Smooth muscle cell of the brain vasculature (primary cell): ENCODE measurements at places on chromosomes 2 and 18.

DNA sequence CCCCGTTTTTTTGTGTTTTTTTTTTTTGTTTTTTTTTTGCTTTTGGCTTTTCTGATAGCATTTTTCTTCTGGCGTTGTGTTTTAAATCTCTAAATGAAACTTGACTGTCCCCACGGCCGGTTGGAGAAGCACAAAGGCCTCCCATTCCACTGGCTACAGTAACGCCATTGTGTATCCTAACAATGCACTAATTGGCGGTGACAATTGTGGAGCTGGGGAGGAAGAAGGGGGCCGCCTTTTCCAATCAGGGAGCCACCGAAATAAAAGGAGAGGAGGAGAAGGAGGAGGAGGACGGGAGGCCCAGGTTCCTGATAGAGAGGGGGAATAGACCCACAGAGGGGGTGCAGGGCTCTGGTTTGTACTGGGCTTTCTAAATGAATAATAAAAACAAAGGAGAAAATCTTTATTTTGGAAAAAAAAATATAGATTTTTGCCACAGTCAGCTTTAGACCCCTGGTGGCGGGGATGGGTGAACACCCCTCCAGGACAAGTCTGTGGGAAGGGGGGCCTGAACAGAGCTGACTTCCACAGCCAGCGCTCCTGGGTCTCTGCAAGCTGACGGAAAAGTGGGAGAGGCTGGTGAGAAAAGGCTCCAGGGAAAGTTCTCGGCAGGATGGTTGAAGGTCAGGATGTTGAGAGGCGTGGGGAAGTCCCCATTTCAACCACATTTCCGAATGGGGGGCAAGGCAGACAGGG lies 43.7 kb upstream of the FZD5 start:
- no peak for DNase-seq

GRCh38 chr2:150985741-150986140 lies 275.9 kb downstream of the RBM43 start:
- no peak for DNase-seq

GRCh38 chr2:135942936-135943688 lies 42.3 kb downstream of the DARS1 start:
- no peak for DNase-seq

DNA sequence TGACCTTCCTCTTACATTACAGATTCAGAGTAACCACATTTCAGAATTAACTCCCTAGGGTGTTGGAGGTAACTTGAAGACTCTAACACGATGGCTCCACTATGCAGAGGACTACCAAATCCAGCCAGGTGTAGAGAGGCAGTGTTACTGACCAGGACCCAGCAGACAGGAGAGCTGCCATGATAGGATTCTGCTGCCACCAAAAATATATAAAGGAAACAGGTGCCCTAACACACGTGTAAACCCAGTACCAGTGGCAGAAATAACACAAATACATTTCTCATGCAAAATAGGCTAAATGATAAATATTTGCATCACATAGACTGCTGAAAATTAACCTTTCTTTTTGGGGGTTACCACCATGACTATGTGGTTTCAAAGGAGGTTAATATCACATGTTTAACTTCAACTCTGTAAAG lies 7.0 kb downstream of the ZBTB14 start:
- no peak for DNase-seq

DNA sequence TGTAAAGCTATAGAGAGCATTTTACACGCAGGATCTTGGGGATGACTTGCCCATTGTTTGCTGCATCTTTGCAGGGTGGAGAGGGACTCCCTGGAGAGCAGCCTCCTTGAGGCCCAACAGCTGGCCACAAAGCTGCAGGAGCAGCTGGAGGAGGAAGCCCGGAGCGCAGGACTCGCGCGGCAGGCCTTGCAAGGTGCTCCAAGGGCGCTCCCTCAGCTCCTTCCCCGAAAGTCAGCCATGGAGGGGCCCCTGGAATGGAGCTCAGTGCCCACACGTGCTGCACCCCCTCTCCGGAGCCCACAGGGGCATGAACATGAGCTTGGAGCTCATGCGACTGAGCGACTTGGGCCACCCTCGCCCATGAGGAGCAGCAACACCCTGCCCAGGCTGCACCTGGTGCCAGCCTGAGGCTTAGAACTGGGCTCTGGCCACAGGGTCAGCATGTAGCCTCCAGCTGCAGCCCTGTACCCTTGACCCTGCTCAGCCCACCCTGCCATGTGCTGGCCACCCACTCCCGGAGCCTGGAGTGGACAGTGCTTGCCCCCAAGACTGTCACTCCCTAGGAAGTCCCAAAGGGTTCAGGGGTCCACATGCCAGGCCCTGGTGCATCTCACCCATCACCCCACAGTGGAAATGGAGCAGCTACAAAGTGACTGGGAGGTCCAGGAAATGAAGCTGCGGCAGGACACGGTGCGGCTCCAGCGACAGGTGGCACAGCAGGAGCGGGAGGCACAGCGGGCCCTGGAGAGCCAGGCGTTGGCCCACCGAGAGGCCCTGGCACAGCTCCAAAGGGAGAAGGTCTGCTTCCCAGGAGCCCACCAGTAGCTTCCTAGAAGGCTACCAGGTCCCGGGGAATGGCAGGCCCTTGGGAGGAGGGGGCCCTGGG lies 43.0 kb downstream of the CROCC2 start:
- DNase-seq = no peak

DNA sequence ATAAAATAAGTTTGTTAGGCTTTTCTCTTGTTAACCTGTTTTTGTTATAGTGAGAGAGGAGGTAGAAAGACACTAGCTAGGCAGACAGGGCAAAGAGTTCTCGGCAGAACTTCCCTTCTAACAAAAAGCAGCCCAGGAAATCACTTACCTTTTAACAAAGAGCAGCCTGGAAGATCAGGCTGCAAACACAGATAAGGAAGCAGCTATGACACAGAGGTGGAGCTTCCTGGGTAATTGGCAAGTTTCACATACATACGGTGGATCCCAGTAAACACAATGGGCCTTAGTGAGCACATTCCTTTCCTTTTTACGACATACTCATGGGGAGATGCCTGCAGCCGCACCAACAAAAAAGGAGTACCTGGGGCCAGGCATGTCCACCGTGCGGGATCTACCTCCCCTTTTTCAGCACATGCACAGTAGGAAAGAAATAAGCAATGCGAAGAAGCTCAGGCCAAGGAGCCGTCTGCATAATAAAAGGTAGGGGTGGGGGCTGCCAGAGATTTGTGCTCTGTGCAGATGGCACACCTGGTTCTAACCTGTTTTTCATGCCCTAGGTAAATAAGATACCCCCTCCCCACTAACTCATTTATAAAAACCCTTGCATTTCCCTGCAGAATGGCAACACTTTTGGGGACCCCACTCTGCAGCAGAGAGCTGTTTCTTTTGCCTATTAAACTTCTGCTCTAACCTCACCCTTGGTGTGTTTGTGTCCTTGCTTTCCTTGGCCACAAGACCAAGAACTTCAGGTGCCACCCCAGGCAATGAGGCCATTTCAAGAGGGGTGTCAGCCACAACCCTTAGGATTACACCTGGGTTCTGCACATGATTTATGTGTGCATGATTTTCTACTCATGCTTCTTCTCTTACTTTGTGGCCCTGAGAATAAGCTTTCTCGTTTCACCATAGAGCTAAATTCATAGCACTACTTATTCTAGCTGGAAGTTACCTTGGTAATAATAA lies 26.5 kb downstream of the MDH1 start:
- no peak for DNase-seq

- DNase-seq = no peak
Measured at GRCh38 chr2:75142081-75142480, 57.2 kb downstream of the TACR1 start.

DNA sequence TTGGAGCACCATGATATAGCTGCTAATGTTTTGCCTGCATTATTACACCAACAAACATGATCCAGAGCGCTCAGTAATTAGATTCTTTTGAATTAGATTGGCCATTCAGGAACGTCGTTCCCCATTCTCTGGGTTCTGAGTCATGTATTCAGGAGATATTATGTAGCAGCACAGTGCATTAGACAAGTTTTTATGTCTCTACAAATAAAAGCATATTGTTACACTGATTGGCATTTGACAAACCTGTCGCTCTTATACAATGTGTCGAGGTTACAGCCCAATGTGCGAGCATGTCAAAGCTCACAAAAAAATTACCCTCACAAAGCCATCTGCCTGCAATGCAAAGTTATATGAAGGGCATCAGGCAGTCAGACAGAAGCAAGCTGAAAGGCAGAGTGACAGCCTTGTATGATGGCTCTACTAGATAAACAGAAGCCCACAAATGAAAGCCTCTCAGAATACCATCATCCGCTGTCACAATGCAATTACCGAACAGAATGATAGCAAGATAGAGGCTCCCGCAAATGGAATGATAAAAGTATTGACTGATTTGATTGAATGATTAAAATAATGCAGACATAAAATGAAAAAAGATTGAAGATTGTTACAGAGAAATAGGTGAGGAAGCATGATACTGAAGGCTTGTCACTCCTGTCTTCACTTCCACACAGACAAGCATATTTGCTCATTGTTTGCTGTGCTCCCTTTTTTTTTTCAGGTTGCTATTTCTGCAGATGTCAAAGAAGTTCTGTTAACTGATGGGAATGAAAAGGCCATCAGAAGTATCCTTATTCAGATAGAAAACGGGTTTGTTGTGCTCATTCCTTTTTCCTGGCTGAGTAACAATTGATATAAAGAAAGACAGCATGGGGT lies 234.6 kb upstream of the SIX3 start:
- no peak for DNase-seq

DNA sequence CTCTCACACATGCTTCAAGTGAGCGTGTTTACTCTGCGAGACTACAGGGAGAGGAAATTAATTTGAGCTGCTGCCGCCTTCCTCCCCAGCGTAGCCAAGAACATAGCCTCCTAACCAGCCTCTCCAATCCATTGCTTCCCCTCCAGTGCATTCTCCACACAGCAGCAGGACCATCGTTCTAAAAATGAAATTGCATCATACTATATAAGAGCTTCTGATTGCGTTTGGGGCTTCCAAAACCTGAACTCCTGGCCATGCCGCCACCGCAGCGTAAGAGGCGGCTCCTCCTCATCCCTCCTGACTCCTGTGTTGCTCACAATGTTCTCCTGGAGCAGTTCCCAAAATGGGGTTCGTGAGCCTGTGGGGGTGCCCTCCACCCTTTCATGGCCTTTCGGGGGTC lies 142.1 kb downstream of the MYT1L start:
- DNase-seq = no peak

DNA sequence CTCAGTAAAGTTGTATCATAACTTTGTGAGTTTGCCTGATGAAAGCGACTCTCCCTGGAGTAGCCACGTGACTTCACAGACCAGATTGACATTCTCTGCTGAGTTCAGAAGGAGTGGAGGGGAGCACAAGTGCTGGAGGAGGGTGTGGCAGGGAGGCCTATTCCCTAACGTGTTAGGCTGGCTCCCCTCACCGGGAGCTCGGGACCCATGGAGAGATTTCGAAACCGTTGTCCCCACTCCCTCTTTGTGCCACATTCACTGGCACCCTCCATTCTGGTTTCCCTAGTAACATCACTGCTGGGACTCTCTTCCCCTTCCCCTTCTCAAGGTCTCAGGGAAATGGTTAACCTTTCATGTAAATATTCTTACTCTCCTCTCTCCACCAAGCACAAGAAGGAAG lies 279.9 kb downstream of the ALPK2 start:
- DNase-seq = no peak

GRCh38 chr18:45652303-45653080 lies 37.2 kb downstream of the SLC14A2 start:
- DNase-seq = no peak

- DNase-seq = no peak
Measured at GRCh38 chr2:214497489-214497888, 86.6 kb downstream of the VWC2L start.

DNA sequence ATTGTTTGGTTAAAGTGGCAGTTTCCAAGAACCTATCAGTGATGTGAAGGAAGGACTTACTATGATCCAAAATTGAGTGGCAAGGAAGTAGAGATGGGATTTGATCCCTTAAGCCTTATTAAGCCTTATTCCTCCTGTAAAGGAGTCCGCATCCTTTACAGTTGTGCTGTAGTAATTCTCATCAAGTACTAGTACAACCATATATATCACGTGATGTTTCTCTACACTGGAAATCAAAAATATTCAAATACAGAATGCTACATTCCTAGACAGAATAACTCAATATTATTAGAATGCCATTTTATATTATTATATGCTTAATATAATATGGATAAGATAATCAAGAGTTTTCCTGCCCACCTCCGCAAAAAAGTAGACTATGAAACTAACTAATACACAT lies 312.4 kb upstream of the SPHKAP start:
- no peak for DNase-seq

- no peak for DNase-seq
Measured at GRCh38 chr2:186559370-186559769, 30.5 kb upstream of the ITGAV start.

DNA sequence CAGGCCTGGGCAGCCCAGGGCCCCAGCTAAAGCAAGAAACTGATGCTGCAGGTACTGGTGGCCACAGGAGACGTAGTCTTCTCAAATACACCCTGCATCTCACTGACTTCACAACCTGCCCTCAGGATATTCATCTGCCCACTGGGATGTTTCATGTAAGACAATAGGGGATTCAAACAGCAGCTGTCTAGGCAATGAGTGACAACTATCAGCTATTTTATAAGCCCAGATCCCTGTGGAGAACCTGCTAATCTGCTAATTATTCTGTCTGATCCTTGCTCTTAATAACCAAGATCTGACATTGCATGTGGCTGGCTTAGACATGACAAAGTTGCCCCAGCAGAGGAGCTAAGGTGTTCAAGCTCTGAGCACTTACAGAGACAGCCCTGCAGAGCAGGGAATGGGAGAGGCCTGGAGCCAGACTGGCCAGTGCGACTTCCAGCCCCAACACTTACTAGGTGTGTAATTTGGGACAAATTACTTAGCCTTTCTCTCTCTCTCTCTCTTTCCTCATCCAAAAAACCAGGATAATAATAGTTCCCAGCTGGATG lies 28.6 kb downstream of the SIGLEC15 start:
- DNase-seq = no peak

GRCh38 chr18:29241199-29241598 lies 1064.3 kb upstream of the CDH2 start:
- DNase-seq = no peak

DNA sequence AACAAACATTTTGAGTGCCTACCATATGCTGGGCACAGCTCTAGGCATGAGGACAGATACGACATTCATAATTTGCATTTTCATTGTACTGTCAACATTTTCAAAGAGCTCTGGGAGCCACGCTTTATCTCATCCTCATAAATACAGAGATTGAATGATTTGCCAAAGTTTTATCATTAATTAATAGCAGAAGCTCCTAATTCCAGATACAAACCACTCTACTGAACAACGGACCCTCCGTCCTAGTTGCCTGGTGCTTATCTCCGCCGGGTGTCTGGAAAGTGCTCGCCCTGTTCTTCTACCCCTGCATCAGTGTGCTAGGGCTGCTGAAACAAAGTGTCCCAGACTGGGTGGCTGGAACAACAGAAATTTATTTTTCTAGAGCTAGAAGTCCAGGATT lies 23.8 kb downstream of the SERTAD2 start:
- DNase-seq = no peak

GRCh38 chr2:111186933-111187332 lies 66.2 kb downstream of the BCL2L11 start:
- DNase-seq = no peak
